Omental fat pad (tissue), 4 donors: ENCODE measurements at places on chromosomes 16 and 17. TPM values are rescaled to one million over a fixed set of nuclear protein-coding genes. Genes with fewer than 3 reads are reported as not detected.

Gene PABPN1L
- total RNA-seq: not detected

GRCh38 chr16:28118637-28119036 is 55.1 kb upstream of the GSG1L start:
- DNase-seq: no peak

Gene CCL7
- total RNA-seq: not detected

- no peak for DNase-seq
These were observed 128.9 kb upstream of the PMFBP1 start for GRCh38 chr16:72300892-72301291.

Gene KCNJ18
- total RNA-seq: not detected

- DNase-seq: no peak
These were observed 24.8 kb upstream of the METRNL start for GRCh38 chr17:83054518-83055125.

GRCh38 chr16:29916979-29917378 is 9.0 kb downstream of the KCTD13 start:
- no peak for DNase-seq

Gene OTOA
- 0.25 TPM for total RNA-seq

GRCh38 chr17:2466931-2467330 is 44.8 kb downstream of the METTL16 start:
- DNase-seq: no peak

DNA sequence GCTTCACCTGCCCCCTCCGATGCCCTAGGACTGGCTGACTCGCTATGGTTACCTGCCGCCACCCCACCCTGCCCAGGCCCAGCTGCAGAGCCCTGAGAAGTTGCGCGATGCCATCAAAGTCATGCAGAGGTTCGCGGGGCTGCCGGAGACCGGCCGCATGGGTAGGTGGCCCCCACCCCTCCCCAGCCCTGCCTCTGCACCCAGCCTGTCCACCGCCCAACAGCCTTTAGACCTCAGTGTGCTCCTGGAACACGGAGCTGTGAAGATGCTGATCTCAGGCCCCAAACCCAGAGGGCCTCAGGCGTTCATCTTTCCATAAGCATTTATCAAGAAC is 993 bp downstream of the MMP25 start:
- DNase-seq: no peak

DNA sequence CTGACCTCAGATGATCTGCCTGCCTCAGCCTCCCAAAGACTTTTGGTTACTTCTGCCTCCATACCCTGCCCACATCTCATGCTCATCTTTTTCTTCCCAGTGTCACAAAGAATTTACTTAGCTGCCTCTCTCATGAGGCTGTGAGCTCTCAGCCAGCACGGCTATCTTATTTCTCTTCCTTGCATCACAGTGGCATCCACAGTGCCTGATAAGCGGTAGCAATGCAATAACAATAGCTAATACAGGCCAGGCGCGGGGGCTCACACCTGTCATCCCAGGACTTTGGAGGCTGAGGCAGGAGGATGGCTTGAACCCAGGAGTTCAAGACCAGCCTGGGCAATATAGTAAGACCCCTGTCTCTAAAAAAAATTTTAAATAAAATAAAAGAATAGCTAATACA is 15.5 kb upstream of the MARVELD3 start:
- DNase-seq: no peak

GRCh38 chr16:56625140-56625942 is at the start of gene MT1E:
Gene MT1E, plus strand, starts transcription at chr16:56625781. Its CDS starts 71 bp downstream, at chr16:56625852.
- DNase-seq: peak; percentile 79

DNA sequence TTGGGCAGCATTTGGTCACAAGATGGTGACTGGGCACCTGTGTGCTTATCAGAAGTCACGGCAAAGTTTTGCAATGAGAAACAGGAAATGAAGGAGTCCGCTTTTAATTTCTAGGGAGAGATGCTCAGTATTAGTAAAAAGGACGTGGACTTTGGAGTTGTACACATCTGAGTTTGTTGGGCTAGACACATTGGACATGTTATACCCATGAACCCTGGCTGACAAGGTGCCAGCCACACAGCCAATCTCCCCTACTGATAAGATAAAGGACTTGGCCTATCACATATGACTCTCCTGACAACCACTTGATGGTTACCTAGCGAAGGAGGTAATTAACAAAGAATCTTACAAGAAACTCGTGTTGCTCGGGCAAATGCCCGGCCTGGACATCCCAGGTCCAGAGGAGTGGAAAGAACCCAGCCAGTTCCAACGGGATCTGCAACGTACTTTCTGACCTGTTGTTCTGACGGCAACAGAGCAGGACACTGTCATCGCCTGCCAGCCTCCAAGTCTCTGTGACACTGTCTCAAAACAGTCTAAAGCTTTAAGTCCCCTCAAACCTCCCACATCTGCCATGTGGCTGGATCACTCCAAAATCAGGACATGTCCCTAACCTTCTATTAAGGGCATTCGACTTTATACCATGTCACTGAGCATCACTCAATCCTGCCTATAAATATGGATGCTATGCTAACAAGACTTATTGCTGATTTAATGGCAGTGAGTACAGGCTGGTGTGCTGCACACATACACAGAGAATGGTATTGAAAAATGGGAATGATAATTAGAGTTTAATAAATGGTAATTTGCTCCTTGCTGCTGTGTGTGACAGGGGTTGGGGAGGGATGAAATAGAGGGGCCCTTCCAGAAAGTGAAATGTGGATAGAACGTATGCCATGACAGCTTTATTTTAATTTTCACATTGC is 47.6 kb upstream of the LYRM9 start:
- no peak for DNase-seq

Gene CCL23
- 3.4 TPM for total RNA-seq

GRCh38 chr17:2237521-2237921 is 66.1 kb downstream of the SMG6 start:
- DNase-seq: no peak

Gene BIRC5
- total RNA-seq: not detected
